Cardiac septum (tissue), 1 donor: ENCODE measurements at places on chromosomes 11 and 22. TPM values are rescaled to one million over a fixed set of nuclear protein-coding genes. Genes with fewer than 3 reads are reported as not detected.

THRSP gene
- 2.0 TPM for total RNA-seq

GRCh38 chr22:41856469-41856868, 23.6 kb downstream of the SREBF2 start:
- no peak for DNase-seq

VPREB1 gene
- total RNA-seq, result not detected

DNA sequence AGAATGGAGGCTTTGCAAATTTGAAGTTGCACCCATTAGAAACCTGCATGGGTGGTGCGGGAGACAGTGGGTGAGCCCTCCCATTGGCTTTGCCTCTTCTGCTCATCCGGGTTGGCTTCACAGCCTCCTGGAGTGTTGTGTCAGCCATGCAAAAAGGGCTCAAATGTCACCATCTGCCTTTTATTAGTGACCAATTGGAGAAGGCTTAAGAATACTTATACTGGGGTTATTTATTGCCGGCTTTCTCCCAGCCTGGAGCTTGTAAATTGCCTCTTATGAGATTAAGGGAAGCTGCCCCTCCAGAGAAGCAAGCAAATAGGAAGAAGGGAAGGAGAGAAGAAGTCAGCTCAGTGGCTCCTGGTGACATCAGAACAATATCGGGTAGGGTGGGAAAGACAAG, 182.6 kb downstream of the ST3GAL4 start:
- DNase-seq, result no peak

ARRB1 gene
- 21.4 TPM for total RNA-seq

VSTM5 gene
- total RNA-seq, result 0.22 TPM

- no peak for DNase-seq
These were observed 99.0 kb upstream of the NNMT start for GRCh38 chr11:114196997-114197703.

CASP5 gene
- not detected for total RNA-seq

DNA sequence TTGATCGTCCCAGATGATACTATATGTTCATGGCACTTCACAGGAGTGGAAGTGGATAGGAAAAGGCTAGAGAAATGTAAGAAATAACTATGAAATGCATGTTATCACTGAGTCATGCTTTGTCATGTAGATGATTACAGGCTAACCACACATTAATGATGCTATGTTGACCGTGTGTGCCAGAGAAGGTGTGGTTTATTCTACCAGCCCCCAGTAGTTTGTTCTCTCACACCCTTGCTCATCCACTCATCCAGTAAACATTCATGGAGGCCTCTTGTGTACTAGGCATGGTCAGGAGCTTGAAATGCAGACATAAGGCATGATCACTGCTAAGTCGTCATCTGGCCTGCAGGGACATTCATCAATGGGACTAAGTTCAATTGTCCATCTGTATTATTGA, 153.0 kb upstream of the PITPNB start:
- DNase-seq, result no peak

DNA sequence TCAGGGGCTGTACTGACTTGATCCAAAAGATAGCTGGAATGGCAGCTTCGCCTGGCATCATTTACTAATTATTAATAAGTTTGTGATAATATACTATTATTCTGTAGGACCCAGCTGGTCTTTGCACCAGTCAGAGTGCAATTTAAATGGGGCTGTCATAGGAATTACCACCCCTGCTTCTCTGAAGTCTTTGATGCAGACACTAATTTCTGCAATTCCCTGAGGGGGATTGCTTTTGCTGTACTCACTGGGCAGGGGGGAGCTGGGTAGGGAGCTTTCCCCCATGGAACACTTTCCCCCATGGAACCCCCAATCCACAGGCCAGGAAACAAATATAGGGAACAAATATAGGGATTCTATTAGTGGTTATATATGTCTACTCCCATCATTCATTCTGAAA, 54.9 kb upstream of the TSKU start:
- DNase-seq, result no peak

AGBL2 gene
- 1.2 TPM for total RNA-seq

DNA sequence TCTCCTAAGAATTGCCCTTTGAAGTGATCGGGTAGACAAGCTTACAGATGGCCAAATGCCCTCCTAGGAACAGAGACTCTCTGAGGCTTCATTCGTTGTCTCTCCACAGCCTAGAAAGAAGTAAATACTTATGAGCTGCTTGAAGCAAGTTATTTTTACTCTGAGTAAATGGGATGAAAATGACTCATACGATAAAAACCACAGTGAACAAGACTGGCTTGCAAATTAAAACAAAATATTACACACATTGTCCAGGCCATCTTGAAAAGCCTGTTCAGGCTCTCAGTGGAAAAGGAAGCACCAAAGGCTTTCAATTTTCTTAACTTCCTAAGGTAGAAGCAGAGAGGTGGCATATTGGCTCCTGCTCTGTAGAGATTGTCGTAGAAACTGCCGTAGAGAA, 294.2 kb downstream of the NELL1 start:
- DNase-seq, result no peak

- DNase-seq, result no peak
These were observed 21.0 kb downstream of the SPECC1L start for GRCh38 chr22:24291515-24292201.

GRCh38 chr22:25970374-25970911, 198.8 kb upstream of the SEZ6L start:
- DNase-seq, result no peak

- DNase-seq, result no peak
These were observed 9.8 kb upstream of the TEAD1 start for GRCh38 chr11:12664385-12664784.

GRCh38 chr22:49297286-49297870, 530.3 kb downstream of the BRD1 start:
- DNase-seq, result peak; percentile 64

DNA sequence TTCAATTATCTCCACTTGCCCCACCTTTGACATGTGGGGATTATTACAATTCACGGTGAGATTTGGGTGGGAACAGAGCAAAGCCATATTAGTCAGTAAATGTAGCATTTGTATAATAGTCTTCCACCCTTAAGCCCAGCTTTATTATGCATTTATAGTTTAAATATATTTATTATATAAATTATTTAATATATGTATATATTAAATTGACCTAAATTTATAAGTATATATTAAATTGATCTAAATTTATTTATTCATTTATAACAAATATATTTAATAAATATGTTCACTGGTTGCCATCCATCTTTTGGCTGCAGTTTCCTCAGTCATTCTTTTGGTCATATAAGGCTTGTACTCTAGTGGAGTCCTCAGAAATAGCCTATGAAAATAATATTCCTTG, 23.6 kb upstream of the CHORDC1 start:
- DNase-seq, result no peak
